ENCODE measurements at places on chromosomes 12 and 14. TPM values are rescaled to one million over a fixed set of nuclear protein-coding genes. Genes with fewer than 3 reads are reported as not detected.

- H3K27ac ChIP-seq, result peak overlapping the region; percentile 13
- no peak for DNase-seq
- no peaks in the 10 kb centered on the region for H3K27me3 ChIP-seq
- peaks cover 52% of the 10 kb centered on the region for H3K4me1 ChIP-seq
Measured at GRCh38 chr12:104565606-104566243, 109.0 kb downstream of the CHST11 start.

CLEC12A gene
- 0.47 TPM for total RNA-seq

DNA sequence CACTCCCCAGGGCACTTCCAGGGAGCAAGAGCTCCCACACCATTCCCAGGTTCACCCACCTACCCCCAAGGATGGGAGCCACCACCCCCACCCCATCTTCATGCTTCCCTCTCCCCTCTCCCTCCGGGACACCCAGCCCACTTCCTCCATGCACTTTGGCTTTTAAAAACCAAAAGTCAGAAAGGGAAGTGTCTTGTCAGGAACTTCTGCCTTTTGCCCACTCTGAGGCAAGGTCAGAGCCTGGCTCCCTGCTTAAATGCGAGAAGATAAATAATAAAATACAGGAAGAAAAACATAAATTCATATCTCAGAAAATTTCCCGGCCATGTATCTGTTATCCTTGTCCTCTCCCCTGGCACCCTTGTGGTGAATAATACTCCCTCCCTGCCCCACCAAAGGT, 81.6 kb downstream of the PTGER2 start:
- H3K4me1 ChIP-seq, result peaks cover 14% of the 10 kb centered on the region
- no peak overlapping the region for H3K27ac ChIP-seq
- DNase-seq, result no peak
- no peak overlapping the region for H3K4me3 ChIP-seq

GRCh38 chr14:64098120-64098519, 196.1 kb downstream of the ESR2 start:
- DNase-seq, result no peak
- H3K4me3 ChIP-seq, result no peak overlapping the region
- H3K27me3 ChIP-seq, result no peaks in the 10 kb centered on the region
- no peak overlapping the region for H3K27ac ChIP-seq
- H3K36me3 ChIP-seq, result peaks cover 35% of the 10 kb centered on the region

PCK2 gene
- total RNA-seq, result 90.3 TPM

GRCh38 chr14:88130057-88130432, 125.1 kb downstream of the GPR65 start:
- peaks cover 19% of the 10 kb centered on the region for H3K4me1 ChIP-seq
- H3K4me3 ChIP-seq, result peak overlapping the region; percentile 18
- peaks cover 3% of the 10 kb centered on the region for H3K36me3 ChIP-seq
- no peak for DNase-seq

BCL2L14 gene
- 3.7 TPM for total RNA-seq

- H3K27ac ChIP-seq, result no peak overlapping the region
- H3K4me1 ChIP-seq, result peaks cover 15% of the 10 kb centered on the region
- DNase-seq, result no peak
- no peak overlapping the region for H3K4me3 ChIP-seq
Measured at GRCh38 chr12:123531091-123531490, 2.4 kb downstream of the RILPL1 start.

DNA sequence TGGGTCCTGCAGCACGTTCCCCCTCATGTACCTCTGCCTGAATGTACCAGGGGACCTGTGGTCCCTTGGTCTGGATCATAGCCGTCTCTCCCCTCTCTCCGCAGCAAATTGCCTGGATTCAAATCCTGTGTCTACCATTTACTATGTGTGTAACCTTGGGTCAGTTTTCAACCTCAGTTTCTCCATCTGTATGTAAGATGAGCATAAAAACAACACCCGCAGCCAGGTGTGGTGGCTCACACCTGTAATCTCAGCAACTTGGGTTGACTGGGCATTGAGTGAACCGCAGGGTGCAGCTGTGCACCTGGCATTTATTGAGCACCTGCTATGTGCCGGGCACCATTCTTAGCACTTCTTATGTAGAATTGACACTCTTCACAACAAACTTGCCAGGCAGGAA, 14.1 kb downstream of the CYP46A1 start:
- no peak overlapping the region for H3K4me3 ChIP-seq
- no peak for DNase-seq
- no peak overlapping the region for H3K27ac ChIP-seq
- peaks cover 1% of the 10 kb centered on the region for H3K36me3 ChIP-seq

DNA sequence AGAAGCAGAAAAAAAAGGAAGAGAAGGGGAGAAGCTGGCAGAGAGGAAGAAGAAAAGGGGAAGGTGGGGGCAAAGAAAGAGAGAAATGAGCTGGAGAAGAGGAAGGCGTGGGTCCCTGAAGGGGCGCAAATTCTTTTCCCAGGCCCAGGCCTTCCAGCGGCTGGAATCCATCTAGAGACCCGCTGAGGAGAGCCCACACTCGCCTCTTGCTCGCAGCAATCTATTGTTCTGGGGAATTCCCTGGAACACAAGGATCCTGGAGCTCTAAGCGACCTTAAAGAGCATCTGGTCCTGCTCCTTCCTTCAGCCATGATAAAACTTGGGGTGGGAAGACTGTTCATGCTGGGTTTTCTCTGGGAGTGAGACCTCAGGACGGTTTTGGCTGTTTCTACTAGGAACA, 41.2 kb upstream of the FKBP4 start:
- H3K27me3 ChIP-seq, result peaks cover 8% of the 10 kb centered on the region
- H3K4me1 ChIP-seq, result no peaks in the 10 kb centered on the region
- no peaks in the 10 kb centered on the region for H3K36me3 ChIP-seq

- H3K36me3 ChIP-seq, result peaks cover 72% of the 10 kb centered on the region
- H3K27me3 ChIP-seq, result no peaks in the 10 kb centered on the region
- no peak overlapping the region for H3K4me3 ChIP-seq
- peak overlapping the region; percentile 4 for H3K27ac ChIP-seq
- peak; percentile 85 for DNase-seq
Measured at GRCh38 chr12:6563448-6564050, 4.5 kb downstream of the NOP2 start.

DNA sequence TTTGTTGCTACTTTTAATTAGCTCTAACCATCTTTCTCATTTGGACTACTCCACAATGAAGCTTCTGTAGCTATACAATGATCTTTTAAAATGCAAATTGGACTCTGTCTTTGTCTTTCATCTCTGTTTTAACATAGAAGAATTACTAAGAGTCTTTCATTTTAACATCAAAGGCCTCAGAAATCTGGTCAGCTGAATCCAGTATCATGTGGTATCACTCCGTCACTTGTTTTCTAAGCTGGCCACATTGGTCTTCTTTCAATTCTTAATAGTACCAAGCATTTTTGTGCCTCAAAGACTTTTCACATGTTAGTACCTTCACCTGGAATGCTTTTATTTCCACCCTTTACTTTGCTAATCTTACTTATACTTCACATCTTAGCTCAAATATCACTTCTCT, 95.5 kb upstream of the SLC16A7 start:
- peaks cover 15% of the 10 kb centered on the region for H3K4me1 ChIP-seq
- no peaks in the 10 kb centered on the region for H3K36me3 ChIP-seq
- no peak overlapping the region for H3K27ac ChIP-seq
- no peak overlapping the region for H3K4me3 ChIP-seq

CBX5 gene
- 128 TPM for total RNA-seq

DNA sequence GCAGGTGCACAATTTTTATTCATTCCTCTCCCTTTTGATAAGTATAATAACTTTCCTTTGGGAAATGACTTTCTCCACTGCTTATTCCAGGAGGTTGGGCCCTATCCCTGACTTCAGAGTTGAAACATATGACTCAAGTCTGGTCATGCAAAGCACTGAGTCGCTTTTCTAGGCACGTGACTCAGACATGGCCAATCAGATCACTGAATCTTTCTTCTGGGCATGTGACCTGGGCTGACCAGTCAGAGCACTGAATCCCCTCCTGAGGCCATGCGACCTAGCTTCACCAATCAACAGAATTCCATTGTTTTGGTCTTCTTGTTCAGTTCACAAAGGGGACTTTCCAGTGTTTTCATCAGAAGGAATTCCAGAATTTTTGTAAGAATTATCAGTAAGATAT, 377.1 kb upstream of the KITLG start:
- no peak overlapping the region for H3K4me3 ChIP-seq
- H3K36me3 ChIP-seq, result no peaks in the 10 kb centered on the region
- H3K27ac ChIP-seq, result no peak overlapping the region
- no peak for DNase-seq
- H3K4me1 ChIP-seq, result no peaks in the 10 kb centered on the region
- H3K27me3 ChIP-seq, result peaks cover 3% of the 10 kb centered on the region

DNA sequence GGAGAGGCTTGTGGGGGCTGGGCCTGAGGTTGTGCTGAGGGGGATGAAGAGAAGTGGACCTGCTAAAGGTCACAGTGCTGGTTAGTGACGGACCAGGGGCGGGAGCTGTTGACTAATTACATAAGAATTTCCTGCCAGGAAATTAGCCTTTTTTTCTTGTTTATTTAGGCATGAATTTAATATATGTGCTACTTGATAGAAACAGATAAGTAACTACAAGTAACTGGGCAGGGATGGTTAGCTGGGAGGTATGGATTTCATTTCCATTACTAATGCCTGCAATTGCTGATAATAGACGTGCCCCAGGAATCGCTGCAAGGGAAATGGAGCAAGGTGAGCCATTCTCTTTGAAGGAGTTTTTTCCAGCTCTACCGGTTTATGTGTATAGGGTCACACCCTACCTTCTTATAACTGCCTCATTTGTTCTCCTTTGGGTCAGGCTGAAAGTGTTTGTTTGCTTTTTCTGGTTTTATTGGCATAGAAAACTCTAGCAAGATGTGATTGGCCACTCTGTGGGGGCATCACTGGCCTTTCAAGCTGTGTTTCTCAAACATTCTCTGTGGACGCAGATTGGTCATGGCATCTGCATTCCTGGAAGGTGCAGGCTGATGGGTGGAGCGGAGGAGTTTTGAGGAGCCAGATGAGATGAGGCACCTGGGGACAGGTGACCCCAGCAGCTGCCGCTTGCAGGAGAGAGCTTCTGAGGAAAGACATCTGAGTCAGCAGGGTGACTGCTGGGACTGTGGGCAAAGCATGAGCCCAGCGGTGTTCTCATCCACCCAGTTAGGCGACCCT, 19.0 kb upstream of the GPRC5A start:
- no peak overlapping the region for H3K4me3 ChIP-seq
- no peaks in the 10 kb centered on the region for H3K27me3 ChIP-seq
- no peaks in the 10 kb centered on the region for H3K4me1 ChIP-seq
- peaks cover 3% of the 10 kb centered on the region for H3K36me3 ChIP-seq
- no peak for DNase-seq

DNA sequence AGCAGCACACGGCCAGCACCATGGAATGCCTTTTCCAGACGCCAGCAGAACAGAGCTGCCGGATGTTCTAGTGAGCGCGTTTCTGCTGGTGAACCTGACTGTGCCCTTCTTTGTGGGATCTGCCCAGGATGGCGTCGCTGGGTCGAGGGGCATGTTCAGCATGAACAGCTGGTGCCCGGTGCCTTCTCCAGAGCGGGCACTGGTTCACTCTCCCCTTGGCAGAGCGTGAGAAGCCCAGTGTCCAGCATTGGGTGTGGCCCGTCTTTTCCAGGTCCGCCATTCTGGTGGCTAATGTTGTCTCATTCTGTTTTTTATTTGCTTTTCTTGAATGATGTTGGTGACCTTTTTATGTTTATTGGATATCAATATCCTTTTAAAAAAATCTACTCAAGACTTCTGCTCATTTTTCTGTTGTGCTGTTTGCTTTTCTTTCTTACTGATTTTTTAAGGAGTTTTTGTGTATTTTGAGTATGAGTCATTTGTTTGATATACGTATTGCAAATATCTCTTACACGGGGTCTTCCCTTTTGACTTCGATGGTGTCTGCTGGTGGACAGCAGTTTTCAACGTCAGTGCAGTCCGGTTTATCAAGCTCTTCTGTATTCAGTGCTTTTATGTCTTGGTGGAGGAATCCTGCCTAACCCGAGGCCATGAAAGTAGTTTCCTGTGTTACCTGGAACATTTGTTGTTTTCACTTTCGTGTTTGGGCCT, 74.3 kb downstream of the ADGRD1 start:
- H3K4me3 ChIP-seq, result no peak overlapping the region
- H3K27me3 ChIP-seq, result no peaks in the 10 kb centered on the region
- H3K27ac ChIP-seq, result no peak overlapping the region
- DNase-seq, result no peak
- no peaks in the 10 kb centered on the region for H3K36me3 ChIP-seq
- no peaks in the 10 kb centered on the region for H3K4me1 ChIP-seq

KRT78 gene
- total RNA-seq, result not detected

ENDOU gene
- total RNA-seq, result not detected

DNA sequence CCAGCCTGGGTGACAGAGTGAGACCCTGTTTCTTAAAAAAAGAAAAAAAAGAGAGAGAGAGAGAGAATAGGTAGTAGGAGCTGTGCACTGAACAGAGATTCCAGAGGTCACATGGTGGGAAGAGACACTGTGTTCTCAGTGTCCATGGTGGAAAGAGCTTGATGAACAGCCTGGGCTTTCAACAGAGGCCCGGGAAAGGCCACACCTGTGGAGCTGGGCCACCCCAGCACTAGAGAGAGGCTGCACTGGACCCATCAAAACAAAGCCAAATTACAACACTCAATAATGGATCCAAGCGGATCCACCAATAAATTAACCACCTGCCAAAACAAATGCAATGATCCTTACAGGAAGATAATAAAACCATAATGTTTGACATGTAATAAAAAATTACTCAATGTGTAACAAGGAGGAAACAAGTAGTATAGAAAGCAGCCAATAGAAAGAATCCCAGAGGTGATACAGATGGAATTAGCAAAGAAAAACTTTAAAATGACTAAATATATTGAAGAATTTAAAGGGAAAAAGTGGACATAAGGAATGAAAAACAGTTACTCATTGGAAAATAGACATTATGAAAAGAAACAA, 44.8 kb upstream of the BCL2L14 start:
- H3K27ac ChIP-seq, result no peak overlapping the region
- DNase-seq, result no peak
- peaks cover 31% of the 10 kb centered on the region for H3K4me1 ChIP-seq
- H3K4me3 ChIP-seq, result no peak overlapping the region

DNA sequence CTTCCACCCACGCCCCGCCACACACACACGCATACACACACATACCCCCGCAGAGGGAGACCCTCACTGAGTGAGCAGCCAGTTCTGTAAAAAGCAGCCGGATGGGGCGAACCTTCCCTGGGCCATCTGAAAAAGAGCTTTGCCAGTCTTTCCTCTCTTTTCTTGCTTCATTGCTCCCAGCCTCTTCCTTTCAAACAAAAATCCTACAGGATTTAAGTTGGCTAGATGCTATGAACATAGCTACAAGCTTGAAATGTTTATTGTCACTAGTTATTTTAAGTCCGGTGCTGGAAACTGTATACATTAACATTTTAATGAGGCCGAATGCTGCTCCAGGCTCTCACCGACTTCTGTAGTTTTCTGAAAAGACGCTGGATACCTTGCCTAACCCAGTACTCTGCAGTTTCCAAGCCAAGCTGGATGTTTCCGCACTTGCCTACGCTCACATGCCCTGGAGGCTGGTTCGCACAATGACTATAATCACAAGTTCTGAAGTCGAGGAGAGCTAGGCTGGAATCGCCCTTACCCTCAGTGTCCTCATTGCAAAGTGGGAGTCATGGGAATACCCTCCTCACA, 39.2 kb downstream of the LTBP2 start:
- DNase-seq, result no peak
- no peaks in the 10 kb centered on the region for H3K36me3 ChIP-seq
- no peak overlapping the region for H3K27ac ChIP-seq
- H3K4me1 ChIP-seq, result peaks cover 37% of the 10 kb centered on the region
